ENCODE measurements at places on chromosomes 6 and 20.

DNA sequence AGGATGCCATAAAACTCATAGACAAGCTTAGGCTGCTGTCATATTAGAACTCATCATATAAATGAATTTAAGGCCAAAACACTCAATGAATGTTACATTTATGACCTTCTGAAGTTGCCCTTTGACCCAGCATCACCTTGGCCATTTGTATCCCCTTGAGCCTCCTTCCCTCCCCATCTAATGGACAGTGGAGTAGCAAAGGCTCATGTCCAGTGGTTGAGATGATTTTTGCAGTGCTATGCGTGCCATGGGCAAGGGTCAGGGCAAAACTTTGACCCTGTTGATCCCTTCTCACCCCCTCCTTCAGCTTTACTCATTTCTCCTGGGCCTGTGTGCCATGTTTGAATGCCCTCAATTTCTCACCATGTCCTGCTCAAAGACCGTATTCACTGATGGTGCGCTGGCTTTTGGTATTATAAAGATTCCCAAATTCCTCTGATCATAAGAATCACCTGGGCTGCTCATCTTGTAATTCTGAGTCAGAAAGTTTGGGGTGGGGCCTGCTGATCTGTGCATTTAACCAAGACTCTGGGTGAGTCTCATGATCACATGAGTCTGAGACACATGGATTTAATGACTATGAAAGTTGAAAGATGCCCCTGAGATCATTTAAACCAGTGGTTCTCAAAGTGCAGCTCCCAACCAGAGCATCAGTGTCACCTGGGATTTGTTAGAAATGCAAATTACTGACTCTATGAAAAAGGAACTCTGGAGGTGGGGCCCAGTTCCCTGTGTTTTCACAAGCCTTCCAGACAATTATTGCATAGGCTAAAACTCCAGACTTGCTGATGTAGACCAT is 57.5 kb upstream of the IL20RA start:
- no peak for DNase-seq

GRCh38 chr6:24500683-24501082 is 5.9 kb downstream of the ALDH5A1 start:
- no peak for DNase-seq

- DNase-seq = no peak
These were observed 31.9 kb downstream of the CDKAL1 start for GRCh38 chr6:20566109-20566508.

GRCh38 chr20:8291873-8292272 is 159.8 kb downstream of the PLCB1 start:
- DNase-seq = no peak

GRCh38 chr6:2795956-2796355 is 30.8 kb downstream of the WRNIP1 start:
- no peak for DNase-seq

DNA sequence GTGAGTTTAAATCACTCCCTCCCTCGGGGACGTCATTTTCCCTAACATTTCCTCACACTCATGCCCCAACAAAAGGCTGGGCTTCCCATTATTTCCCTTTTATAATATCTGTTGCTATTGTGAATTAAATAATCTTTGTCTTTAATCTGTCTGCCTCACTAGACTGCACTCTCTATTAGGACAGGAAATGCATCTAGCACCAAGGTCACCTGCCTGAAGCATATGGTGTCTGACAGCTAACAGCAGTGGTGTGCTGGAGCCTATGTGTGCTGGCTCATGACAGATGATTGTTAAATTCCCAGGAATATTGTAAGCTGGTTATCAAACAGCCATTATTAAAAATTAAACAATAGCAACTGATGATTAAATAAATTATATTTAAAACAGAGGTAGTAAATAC is 237.0 kb upstream of the CEP162 start:
- no peak for DNase-seq

DNA sequence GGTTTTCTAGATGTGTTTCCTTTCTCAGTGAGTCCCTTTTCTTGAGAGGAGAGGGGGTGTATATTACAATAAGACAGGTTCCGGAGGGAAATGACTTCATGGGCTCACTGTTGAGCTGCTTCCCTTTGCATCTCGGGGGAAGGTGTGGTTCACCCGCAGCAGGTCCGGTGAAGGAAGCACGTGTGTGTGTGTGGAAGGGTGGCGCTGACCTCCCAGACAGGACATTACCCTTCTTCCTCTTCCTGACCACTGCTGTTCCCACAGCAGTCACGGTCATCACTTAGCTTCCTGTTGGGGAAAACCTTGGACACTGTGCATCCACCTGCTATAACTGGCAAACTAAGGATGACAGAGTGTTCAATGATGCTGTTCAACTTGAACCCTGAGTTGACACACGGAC is 83.6 kb downstream of the PLEKHG1 start:
- no peak for DNase-seq

GRCh38 chr6:164273491-164273890 is 859.0 kb downstream of the QKI start:
- DNase-seq = no peak

- DNase-seq = no peak
These were observed 100.1 kb upstream of the PRDM1 start for GRCh38 chr6:105985816-105986632.

DNA sequence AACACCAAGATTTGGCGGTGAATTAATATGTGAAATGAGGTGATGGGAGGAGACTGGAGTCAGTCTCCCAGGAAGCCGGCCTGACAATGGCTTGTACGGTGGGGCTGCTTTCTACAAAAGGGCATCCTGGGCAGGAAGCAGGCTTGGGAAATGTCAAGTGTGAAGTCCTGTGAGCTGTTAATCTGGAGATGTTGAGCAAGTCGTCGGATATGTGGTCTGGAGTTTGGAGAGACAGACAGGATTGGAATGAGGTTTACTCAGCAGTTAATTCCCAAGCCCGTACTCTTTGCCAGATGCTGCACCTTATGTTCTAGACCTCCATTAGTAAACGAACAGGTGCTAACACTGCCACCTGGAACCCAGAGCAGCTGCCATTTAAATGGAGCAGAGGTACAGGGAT is 107.7 kb upstream of the FOXC1 start:
- DNase-seq = peak; percentile 41

DNA sequence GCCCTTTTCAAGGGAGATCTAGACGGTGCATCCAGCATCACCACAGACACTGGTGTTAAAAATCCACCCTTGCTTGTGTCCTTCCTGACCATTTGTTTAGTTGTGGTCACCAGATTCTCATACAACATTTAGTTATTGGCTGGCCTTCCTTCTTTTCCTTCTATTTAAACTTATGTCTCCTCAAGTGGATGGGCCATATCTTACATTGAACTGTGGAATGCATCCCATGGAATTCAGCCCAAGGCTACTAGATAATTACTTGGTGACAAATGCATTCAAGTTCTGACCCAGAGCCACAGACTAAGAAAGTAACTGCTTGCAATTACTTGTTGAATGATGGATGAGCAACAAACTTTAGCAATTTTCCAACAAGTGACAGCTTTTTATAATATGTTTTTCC is 198.9 kb upstream of the SSTR4 start:
- DNase-seq = no peak

DNA sequence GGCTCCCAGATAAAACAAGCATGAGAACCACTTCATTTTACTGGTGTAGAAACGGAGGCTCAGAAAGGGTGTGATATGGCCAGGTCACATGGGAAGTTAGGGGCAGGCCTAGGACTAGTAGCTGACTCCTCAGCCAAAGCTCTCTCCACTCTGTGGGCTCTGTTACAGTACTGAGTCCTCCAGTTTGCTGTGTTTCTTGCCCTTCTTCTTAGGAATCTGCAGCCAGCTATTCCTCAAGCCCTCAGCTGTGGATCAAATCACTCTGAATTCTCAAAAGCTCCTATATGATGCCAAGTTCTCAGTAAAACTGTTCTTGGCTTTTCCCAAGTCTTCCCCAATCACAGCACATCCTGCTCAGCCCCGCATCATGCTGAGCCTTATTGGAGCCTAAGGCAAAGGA is 42.5 kb upstream of the ADGRF1 start:
- DNase-seq = no peak

GRCh38 chr6:12404651-12405050 is 114.5 kb downstream of the EDN1 start:
- DNase-seq = no peak

- no peak for DNase-seq
These were observed 5.4 kb downstream of the NPBWR2 start for GRCh38 chr20:64101731-64102621.

Data from G401 (cell line).